ENCODE measurements at places on chromosomes 5 and 9.

GRCh38 chr5:140576776-140577201 is 12.2 kb downstream of the SLC35A4 start:
- DNase-seq = no peak

DNA sequence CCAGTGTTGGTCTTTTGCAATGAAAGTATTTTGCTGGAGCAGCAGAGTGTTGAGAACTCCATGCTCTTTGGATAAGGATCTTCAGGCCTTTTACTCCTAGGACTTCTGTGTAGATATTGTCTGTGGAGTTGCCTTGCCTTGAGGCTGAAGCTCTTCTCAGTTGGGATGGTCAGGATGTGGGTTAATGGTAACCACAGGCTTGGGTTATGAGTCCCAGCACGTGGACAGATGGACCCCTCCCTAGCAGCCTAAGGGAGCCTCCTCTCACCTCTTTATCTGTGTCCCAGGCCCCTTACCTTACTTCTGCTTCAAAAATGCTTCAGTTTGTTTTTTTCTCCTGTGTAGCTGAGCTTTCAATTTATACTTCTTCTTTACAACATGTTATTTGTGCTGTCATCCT is 109.9 kb downstream of the MEGF10 start:
- DNase-seq = no peak

- DNase-seq = no peak
Measured at GRCh38 chr9:111916234-111916645, 19.6 kb downstream of the UGCG start.

GRCh38 chr5:179128976-179129375 is 68.8 kb downstream of the ZNF354C start:
- DNase-seq = no peak

DNA sequence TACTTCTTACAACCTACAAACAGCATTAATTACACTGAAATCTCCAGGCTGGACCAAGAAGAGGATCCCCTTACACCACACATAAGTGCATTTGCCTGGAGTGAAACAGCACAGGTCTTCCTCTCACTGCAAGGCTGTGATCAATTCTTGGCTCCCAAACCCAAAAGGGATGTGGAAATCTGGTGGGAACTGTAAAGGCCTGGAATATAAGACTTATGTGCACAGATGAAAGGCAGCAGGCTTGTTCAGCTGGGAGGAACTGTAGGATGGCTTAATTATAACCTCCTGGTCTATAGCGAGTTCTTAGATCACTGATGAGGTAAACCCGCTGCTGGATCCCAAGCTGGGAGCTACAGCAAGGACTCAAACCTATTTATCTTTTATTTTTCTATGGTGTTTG is 182.9 kb upstream of the TNC start:
- no peak for DNase-seq

- no peak for DNase-seq
Measured at GRCh38 chr5:88509403-88509802, 240.8 kb upstream of the TMEM161B start.

GRCh38 chr9:121199921-121200320 is 1.7 kb downstream of the RAB14 start:
- DNase-seq = no peak
